Activated T-cell treated with anti-CD3 and anti-CD28 coated beads for 24 hours (primary cell): ENCODE measurements at places on chromosomes 5 and 9.

DNA sequence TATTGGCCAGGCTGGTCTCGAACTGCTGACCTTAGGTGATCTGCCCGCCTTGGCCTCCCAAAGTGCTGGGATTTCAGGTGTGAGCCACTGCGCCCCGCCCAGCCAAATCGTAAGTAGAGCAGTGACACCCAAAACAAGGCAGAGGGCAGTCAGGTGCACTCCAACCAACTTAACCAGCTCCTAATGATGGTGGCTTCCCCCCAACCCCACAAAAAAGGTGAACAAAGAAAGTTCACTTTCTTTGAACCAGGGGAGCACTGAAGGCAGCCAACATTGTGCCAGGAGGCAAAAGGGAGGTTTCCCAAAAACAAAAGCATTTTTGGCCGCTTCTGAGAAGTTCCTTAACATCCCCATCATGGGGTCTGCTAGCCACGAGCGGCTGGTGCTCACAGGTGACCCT is 9.6 kb downstream of the GMCL2 start:
- no peak for DNase-seq

DNA sequence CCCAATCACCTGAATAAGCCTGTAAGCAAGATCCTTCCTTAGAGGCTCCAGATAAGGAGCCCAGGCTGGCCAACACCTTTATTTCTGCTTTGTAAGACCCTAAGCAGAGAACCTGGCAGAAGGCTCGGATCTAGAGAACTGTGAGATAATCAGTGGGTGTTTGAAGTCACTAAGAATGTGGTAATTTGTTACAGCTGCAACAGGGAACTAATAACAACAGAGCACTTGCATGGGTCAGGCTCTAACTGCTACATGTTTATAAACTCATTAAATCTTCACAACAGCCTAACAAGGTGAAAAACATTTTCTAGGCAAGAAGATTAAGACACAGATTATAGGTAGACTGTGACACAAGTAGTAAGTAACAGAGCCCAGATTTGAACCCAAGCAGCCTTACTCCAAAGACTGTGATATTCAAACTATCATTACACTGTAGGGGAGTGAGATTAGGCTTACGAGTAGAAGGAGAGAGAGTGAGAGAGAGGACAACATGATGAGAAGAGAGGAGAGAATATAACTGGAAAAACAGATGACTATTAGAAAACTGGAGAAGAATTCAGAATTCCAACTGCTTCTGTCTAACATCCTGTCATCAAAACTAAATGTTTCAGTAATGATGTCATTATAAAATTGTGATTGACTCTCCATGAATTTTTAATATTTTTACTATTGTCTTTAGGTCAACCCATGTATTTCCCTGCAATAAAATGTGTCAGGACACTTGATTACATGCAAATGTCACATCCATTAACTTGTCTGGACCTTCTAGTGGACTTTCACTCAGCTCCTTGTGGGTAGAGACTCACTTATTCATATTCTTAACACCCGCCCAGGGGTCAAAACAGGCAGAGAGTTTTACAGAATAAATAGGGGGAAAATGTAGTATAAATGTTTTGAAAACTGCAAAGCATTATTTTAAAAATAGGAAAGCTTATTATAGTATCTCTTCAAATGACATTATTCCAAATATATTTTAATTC is 290.9 kb upstream of the RGMB start:
- no peak for DNase-seq

GRCh38 chr5:89105171-89105695 is 222.2 kb upstream of the MEF2C start:
- no peak for DNase-seq

- peak; percentile 55 for DNase-seq
These were observed 16.0 kb upstream of the PHF19 start for GRCh38 chr9:120892748-120893610.

- no peak for DNase-seq
These were observed 40.1 kb downstream of the NUP214 start for GRCh38 chr9:131165523-131165922.

DNA sequence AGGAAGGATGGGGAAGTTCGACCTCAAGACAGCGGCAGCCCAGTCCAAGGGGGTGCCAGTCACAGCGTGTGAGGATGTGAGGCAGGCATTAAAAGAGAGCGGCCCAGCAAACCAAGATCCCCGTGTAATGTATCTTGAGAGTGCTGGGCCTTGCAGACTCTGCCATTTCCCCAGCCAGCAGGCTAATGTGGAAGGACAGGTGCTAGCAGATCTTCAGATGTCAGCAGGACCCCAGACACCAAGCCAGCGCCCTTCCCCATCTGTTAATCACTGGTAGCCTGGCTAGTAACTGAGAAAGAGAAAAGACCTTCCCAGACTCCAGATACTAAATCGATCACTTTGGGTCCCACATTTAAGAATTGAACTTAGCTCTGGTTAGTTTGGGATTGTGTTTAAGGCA is 62.2 kb downstream of the NTRK2 start:
- DNase-seq = no peak

DNA sequence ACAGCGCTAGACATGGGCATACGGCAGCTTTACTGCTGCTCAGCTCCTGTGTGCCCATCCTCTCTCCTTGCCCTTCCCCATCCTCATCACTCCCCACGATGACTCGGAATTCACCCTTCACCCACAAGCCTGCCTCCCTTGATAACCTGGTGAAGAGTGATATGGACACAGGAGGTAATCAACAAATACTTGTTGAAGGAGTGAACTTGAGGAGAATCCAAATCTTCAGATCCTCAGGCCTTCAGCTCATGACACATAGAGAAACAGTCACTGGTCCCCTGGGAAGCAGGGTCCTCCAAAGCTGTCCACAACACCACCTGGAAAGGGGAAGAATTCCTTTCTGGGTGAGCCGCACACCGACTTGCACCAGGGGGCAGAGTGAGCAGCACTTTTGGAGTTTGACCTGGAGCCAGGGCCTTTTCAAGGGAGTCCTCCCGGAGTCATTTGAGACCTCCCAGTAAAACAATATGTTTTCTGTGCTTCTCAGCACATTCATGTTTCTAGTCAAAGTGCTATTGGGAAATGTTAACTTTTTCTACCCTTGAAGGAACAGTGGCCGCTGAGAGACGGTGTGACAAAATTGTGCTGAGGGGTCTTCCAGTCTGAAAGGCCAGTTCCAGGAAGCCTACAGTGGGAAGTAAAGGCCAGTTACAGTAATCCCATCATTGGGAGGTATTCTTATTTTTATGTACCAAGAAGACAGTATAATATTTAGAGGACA is 332.3 kb downstream of the CWC27 start:
- no peak for DNase-seq

GRCh38 chr5:63194126-63194525 is 615.5 kb downstream of the LRRC70 start:
- no peak for DNase-seq

GRCh38 chr5:76901522-76901921 is 51.3 kb upstream of the CRHBP start:
- DNase-seq = no peak

DNA sequence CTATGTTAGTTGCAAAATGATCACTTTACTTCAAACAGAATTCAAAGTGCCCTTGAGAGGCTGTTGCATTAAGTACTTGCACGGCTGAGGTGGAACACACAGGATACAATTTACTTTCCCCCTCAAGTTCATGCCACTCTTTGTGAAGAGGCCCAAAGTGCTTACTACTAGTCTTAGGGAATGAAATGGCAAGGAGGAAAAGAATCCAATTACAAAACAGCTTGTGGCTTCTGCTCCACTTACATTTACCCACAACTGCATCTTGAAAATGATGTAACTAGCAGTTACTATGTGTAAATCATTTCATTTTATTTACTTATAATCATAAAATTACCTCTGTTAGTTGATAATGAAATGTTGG is 14.6 kb downstream of the FOXD1 start:
- no peak for DNase-seq

DNA sequence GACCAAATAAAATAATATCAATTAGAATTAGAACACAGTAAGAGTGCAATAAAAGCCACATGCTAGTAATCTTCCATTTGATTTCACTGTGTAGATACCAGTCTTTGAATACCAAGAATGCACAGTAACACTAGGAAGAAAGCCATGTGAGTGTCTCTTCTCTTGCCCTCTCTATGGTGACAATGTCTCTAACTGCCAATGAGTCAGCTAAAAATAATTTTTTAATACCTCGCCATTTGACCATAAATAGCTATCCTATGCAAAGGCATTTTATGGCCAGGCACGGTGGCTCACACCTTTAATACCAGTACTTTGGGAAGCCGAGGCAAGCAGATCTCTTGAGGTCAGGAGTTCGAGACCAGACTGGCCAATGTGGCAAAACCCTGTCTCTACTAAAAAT is 30.6 kb downstream of the EDIL3 start:
- DNase-seq = no peak

DNA sequence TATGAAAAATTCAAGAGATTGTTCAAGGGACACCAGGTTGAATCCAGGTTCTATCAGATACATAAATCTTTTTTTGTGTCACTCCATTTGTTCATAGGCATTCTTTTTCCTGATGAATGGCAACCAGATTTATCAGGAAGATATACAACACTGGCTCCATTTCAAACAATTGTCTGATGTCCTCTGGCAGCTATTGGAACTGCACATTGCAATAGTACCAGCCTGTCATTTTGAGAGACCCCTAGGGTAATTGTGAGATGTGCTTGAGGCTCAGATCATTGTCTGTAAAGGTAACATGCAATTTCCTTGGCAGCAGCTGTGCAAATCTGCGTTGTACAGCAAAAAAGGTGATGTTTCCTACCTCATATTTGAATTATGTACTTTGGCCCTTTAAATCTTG is 25.9 kb downstream of the KCTD16 start:
- no peak for DNase-seq

DNA sequence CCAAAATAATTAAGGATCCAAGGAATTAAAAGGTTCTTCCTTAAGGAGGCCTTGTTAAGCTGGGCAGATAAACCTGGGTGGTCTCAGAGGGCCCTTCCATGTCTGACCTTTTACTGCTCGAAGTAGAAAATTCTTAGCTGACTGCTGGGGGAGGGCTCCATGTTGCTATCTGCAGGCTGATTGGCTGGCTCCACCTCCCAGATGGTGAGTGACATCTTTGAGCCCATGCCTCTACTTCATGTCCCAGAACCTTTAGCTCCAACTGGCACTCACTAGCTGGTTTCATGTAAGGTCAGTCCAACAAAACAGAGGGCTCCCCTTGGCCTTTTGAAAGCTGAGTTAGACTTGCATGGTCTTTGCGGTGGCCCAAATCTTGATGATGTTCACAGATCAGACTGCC is 188.2 kb downstream of the PAX5 start:
- no peak for DNase-seq

DNA sequence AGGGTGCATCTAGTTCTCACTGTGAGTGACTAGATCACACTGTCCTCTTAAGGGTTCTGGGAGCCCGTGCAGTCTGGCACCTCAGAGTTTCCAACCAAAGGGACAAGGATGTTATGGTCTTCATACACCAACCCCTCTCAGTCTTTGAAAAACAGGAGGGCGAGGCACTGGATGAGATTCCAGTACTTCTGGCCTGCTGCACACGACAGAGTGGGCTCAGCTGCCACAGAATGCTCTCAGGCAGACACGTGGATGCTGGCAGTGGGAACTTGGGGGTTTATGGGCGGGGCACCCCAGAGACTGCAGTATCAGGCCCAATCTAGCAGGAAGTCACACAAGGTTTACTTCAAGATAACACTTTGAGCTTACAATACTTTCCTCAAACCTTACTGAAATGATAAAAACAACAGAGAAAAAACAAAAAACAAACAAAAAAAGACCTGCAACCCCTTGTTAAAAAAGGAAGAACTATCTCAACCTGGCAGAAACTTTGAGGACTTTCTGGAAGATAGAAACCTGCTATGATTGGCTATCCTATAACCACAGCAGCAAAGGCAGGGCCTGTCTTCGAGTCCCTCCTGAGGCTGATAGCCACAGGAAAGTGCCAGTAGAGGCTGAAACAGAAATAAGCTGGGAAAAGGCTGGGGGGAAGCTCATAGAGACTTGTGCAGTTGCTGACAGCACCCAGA is 28.3 kb upstream of the TGFBR1 start:
- no peak for DNase-seq

DNA sequence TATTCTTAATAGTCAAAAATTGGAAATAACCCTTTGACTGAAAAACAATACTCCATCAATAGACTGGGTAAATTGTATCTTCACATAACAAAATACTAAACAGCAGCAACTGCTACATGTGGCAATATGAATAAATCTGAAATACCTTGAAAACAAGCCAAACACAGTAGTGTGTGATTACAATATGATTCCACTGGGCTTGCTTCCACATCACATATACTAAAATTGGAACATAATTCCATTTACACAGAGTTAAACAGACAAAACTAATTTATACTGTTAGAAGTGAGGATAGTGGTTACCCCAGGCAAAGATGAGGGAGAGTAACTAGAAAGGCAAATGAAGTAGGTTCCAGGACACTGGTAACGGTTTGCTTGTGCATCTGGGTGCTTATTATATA is 20.4 kb downstream of the FNIP1 start:
- DNase-seq = no peak

GRCh38 chr5:97297063-97297703 is 114.1 kb upstream of the RIOK2 start:
- no peak for DNase-seq

- no peak for DNase-seq
These were observed 27.7 kb downstream of the LHX6 start for GRCh38 chr9:122200960-122201595.

DNA sequence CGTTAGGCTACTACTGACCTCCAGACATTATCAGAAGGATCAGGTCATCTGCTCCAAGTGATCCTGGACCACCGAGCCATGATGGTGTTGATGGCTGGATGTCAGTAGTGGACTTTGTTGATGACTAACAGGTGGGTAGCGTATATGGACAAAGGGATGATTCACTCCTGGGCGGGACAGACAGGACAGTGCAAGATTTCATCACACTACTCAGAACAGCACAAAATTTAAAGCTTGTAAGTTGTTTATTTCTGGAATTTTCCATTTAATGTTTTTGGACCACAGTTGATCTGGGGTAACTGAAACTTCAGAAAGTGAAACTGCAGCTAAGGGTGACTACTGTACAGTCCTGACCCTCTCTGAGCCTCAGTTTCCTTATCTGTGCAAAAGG is 12.7 kb downstream of the PDGFRB start:
- DNase-seq = no peak

GRCh38 chr9:97919217-97919813 is 3.0 kb downstream of the TRMO start:
- no peak for DNase-seq

- DNase-seq = no peak
These were observed 16.9 kb upstream of the UBAP2 start for GRCh38 chr9:34065541-34065940.

DNA sequence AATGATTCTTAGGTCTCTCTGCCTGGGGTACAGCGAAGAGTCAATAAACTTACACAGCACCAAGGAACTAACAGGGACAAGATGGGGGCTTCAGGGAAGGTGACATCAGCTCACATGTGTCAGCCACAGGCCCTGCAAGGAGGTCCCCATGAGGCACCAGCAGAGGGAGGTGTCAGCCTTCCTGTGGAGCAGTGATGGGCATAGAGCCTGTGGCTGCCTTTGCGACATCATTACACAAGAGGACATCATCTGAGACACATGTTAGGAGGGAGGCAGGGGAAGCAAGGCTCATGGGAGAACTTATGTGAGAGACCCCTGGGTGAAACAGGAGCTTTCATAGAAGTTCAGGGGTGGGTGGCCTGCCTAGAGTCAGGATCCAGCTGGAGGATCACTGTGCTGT is 389.6 kb downstream of the SEMA5A start:
- no peak for DNase-seq
